Activated CD4-positive, alpha-beta T cell treated with anti-CD3 and anti-CD28 coated beads for 4 hours (primary cell): ENCODE measurements at places on chromosomes 6 and 20.

- DNase-seq, result no peak
Observed at GRCh38 chr6:12245360-12245759, 44.8 kb upstream of the EDN1 start.

DNA sequence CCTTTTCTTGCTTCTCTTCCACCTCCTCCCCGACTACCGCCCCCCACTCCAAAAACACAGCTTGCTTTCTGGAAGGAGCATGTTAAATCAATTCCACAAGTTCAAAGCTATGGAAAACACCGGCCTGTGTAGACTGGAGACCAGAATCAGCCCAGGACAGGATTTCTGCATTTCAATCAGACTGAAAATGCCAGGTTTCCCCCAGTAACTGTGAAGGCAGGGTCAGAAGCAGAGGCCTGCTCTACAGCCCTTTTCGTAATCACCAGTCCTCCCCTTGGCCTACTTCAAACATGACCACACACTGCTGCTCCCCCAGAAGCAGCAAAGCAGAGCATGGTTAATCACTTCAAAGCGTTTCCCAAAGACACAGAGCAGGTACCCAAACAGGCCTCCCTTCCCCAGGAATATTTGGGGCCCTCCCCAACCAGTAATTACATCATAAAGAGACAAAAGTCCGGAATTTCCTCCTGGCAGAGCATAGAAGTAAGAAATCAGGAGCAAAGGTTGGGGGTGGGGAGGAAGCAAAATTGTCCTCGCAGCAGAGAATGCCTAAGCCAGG is 38.4 kb downstream of the ZMYND8 start:
- no peak for DNase-seq

DNA sequence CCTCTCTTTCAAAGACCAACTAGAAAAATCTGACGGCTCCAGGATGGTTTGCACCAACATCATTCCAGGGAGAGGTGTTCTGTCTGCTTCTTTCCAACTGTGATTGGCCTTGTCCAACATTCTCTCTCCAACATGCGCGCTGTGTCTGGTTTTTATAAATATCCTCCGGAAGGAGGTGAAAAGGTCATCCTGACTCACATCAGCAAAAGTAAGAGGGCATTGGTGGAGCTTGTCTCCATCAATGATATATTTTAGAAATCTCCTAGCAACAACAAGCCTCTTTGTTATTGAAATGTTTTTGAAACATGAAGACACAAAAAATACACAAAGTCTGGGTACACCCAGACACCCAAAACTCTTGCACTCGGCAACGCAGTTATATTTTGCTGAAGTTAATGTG is 475.3 kb upstream of the JARID2 start:
- no peak for DNase-seq

GRCh38 chr6:91317247-91317835 is 730.5 kb upstream of the MAP3K7 start:
- no peak for DNase-seq

GRCh38 chr20:8073024-8073832 is 53.7 kb upstream of the TMX4 start:
- no peak for DNase-seq
